ENCODE measurements at places on chromosomes 2 and 18. TPM values are rescaled to one million over a fixed set of nuclear protein-coding genes. Genes with fewer than 3 reads are reported as not detected.

DNA sequence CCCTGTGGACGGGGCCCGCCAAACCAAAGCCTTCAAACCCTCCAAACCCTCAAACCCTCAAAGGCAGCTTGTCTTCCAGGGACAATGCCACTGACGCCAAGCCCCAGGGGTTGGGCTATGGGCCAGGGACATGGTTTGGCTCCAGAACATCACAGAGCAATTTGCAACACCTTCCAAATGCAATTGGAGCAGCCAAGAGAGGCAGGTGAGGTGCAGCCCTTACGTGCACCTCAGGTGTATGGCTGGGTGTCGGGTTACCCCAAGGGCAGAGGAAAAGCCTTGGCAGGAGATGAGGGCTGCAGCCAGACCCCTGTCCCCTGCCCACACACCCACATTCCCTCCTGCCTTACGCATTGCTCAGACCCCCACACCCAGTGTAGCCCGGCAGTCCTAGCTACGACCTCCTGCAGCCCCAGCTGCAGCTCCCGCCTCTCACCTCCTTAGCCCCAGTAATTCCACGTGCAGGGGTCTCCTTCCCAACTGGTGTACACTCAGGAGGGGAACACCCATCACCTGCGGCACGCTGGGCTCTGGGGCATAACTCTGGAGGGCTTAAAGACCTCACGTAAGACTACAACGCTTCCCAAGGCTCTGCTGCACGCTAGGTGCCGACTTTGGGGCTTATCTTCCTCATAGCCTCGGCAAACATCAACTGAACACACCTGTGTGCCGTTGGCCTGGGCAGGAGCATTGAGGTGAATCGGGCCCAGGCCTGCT is 88.7 kb downstream of the TFCP2L1 start:
- peak overlapping the region; percentile 79 for H3K27ac ChIP-seq
- DNase-seq = no peak
- no peak overlapping the region for H3K4me3 ChIP-seq

DNA sequence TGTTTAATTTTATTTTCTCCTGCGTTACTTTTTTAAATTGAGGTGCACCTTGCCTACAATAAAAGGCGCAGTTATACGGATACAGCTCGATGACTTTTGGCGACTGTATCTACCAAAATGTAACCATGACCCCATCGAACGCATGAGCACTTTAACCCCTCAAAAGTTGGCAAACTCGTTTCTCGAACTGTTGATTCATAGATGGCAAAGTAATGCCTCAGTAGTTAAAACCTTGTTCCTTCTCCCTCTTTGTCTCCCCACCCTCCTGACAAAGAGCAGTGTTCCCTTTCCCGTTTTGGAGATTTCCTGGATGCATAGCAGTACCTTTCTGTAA is 577 bp downstream of the MOGAT1 start:
- no peak for DNase-seq
- no peaks in the 10 kb centered on the region for H3K36me3 ChIP-seq
- no peaks in the 10 kb centered on the region for H3K27me3 ChIP-seq
- H3K4me3 ChIP-seq = peak overlapping the region; percentile 57
- no peaks in the 10 kb centered on the region for H3K4me1 ChIP-seq
- H3K27ac ChIP-seq = no peak overlapping the region

DNA sequence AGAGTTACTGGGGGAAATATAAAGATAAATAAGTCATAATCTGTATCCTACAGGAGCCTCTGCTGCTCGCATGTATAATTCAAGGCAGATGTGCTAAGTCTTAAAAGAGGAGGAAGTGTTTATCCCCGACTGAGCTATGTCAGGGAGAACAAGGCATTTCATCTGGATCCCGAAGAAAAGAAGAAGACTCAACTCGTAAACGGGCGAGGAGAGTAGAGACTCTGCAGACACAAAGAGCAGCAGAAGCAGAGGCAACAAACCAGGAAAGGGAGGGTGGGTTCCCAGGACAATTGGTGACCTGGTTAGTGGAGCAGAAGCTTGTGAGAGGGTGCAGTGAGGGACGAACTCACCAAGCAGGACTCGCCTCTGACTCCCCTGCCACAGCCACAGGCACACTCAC is 368.6 kb downstream of the EIPR1 start:
- H3K36me3 ChIP-seq = no peaks in the 10 kb centered on the region
- no peak overlapping the region for H3K27ac ChIP-seq
- no peaks in the 10 kb centered on the region for H3K4me1 ChIP-seq
- no peak for DNase-seq

DNA sequence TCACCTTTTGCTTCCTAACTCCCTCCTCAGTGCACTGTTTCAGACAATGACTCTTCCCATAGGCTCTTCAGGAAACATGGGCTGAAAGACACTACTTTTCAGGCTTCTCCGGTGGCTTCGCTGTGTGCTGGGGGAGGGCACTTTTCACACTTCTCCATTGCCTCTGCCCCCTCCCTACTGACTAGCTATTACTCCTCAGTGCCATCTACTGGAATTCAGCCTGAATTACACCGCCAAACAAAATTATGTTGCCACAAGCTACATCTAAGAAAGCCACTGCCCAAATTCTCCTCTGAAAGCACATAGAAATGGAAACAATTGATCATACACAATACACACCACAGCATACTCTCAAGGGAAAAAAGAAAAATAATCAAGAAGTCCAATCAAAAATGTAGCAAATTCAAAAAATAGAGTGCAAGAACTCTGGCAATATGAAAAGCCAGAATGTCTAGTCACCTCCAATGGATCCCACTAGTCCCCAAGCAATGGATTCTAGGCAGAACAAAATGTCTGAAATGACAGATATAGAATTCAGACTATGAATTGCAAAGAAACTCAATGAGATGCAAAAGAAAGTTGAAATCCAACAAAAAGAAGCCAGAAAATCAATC is 1139.4 kb upstream of the GYPC start:
- no peaks in the 10 kb centered on the region for H3K4me1 ChIP-seq
- H3K27me3 ChIP-seq = no peaks in the 10 kb centered on the region
- H3K36me3 ChIP-seq = no peaks in the 10 kb centered on the region
- no peak for DNase-seq

DNA sequence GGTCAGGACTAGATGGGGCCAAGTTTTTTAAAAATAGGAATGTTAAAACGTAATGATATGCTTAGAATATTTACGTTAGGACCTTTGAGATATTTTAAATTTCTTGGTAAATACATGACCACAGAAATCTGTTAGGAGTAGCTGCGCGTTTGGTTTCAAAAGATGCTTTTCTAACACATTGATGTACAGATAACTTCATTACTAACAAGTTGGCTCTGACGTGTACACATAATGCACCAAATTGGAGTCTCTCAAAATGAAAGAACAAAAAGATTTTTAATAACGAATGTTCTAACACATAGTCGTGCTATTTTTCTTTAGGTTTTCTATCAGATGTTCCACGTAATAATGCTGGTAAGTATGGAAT is 608 bp downstream of the PHOSPHO2 start:
- H3K4me3 ChIP-seq = peak overlapping the region; percentile 99
- no peaks in the 10 kb centered on the region for H3K4me1 ChIP-seq
- no peaks in the 10 kb centered on the region for H3K36me3 ChIP-seq

- peaks cover 4% of the 10 kb centered on the region for H3K4me1 ChIP-seq
- H3K27me3 ChIP-seq = no peaks in the 10 kb centered on the region
- H3K27ac ChIP-seq = no peak overlapping the region
- no peaks in the 10 kb centered on the region for H3K36me3 ChIP-seq
Measured at GRCh38 chr2:181454686-181455450, 2.3 kb upstream of the ITGA4 start.

GRCh38 chr18:47118981-47119380 is 31.3 kb downstream of the HDHD2 start:
- no peak for DNase-seq
- H3K4me3 ChIP-seq = no peak overlapping the region
- no peaks in the 10 kb centered on the region for H3K27me3 ChIP-seq
- H3K27ac ChIP-seq = no peak overlapping the region

- H3K27me3 ChIP-seq = no peaks in the 10 kb centered on the region
- no peaks in the 10 kb centered on the region for H3K4me1 ChIP-seq
- no peak overlapping the region for H3K4me3 ChIP-seq
- DNase-seq = no peak
- H3K27ac ChIP-seq = peak overlapping the region; percentile 8
Measured at GRCh38 chr2:229810786-229811185, 96.4 kb upstream of the DNER start.

DNA sequence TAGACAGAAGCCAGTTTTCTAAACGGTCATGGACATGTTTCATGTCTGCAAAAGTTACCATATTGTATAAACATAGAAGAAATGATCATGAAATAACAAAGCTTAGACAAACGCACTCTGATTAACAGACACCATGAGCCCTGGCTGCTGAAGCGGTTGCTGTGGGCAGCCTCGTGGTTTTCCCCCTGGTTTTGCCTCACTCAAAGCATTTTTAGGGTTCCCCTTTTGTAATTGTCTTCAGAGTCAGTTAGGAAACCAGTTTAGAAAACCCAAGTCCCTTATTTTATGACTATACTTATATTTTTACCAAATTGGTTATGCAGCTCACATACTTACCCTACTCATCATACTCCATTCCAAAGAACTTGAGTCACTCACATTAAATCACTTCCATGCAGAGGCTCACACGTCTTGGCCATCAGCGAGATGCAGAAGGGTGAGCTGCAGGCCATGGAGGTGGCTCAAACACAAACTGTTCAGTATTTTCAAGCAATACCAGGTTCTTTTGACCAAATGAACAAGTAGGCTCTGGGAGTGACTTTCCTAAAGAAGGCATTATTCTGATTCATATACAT is 105.6 kb upstream of the SALL3 start:
- no peaks in the 10 kb centered on the region for H3K36me3 ChIP-seq
- H3K4me1 ChIP-seq = no peaks in the 10 kb centered on the region
- no peak overlapping the region for H3K27ac ChIP-seq
- no peak overlapping the region for H3K4me3 ChIP-seq

DNA sequence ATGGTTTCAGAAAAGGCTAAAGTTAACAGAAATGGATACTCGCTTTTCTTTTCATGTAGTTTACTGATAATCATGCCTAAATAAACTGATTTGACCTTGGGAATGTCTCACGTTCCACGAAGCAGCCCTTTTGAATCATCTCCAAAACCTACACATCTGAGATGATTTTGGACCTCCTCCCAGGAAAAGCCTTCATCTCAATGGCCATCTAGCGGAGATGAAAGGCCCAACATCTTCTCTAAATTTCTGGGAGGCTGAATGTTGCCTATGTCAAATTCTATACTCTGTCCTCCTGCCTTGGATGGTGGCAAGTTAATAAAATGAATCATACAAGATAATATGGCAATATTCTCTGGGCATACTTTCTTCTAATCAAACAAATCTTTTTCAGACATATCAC is 448.5 kb downstream of the ZEB2 start:
- no peaks in the 10 kb centered on the region for H3K36me3 ChIP-seq
- H3K4me3 ChIP-seq = no peak overlapping the region
- DNase-seq = no peak

- no peaks in the 10 kb centered on the region for H3K36me3 ChIP-seq
- H3K4me1 ChIP-seq = no peaks in the 10 kb centered on the region
- H3K27me3 ChIP-seq = no peaks in the 10 kb centered on the region
- DNase-seq = no peak
- H3K4me3 ChIP-seq = no peak overlapping the region
Measured at GRCh38 chr18:35888329-35888728, 84.2 kb upstream of the RMP24 start.

- no peak overlapping the region for H3K4me3 ChIP-seq
- no peak for DNase-seq
- H3K36me3 ChIP-seq = no peaks in the 10 kb centered on the region
Measured at GRCh38 chr18:24683925-24684324, 223.5 kb downstream of the HRH4 start.

GRCh38 chr2:178194600-178195389 is 483 bp downstream of the OSBPL6 start:
- H3K4me3 ChIP-seq = peak overlapping the region; percentile 96
- peaks cover 7% of the 10 kb centered on the region for H3K4me1 ChIP-seq
- H3K36me3 ChIP-seq = no peaks in the 10 kb centered on the region
- no peaks in the 10 kb centered on the region for H3K27me3 ChIP-seq
- peak overlapping the region; percentile 67 for H3K27ac ChIP-seq
- DNase-seq = no peak

- H3K36me3 ChIP-seq = no peaks in the 10 kb centered on the region
- no peak overlapping the region for H3K27ac ChIP-seq
- no peaks in the 10 kb centered on the region for H3K27me3 ChIP-seq
Measured at GRCh38 chr2:101341901-101342624, 33.6 kb upstream of the RNF149 start.

- H3K36me3 ChIP-seq = no peaks in the 10 kb centered on the region
- no peaks in the 10 kb centered on the region for H3K4me1 ChIP-seq
- DNase-seq = peak; percentile 71
- no peak overlapping the region for H3K27ac ChIP-seq
- H3K27me3 ChIP-seq = no peaks in the 10 kb centered on the region
Measured at GRCh38 chr2:215773728-215774127, 239.6 kb downstream of the MREG start.

- no peaks in the 10 kb centered on the region for H3K27me3 ChIP-seq
- DNase-seq = no peak
Measured at GRCh38 chr18:63161032-63161760, 158.4 kb downstream of the BCL2 start.

DNA sequence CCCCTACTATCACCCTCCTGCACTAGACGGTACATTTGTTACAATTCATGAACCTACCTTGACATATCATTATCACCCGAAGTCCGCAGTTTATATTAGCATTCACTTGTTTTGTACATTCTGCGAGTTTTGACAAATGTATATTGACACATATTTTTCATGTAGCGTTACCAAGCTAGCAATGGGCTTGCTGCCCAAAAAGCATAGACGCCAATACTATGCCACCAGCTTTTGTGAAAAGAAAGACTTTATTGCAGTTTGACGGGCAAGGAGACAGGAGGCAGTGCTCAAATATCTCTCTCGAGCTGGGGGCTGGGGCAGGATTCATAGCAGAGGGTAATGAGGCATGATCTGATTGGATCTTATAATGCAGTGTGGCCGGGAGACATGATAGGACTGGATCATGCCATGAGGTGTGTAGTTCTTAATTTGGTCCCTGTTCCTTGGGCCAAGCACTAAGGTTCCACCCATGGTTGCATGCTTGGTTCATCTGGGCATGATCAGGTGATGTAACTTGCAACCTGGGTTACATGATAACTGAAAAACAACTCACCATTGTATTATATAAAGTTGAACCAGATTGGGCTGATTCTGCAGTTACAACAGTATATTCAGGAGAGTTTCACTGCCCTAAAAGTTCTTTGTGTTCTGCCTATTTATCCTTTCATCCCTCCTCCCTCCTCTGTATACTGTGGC is 162.3 kb downstream of the RTN4 start:
- no peak overlapping the region for H3K4me3 ChIP-seq
- no peak overlapping the region for H3K27ac ChIP-seq
- H3K36me3 ChIP-seq = no peaks in the 10 kb centered on the region

DCC gene
- not detected for total RNA-seq

SCN2A gene
- total RNA-seq = 0.53 TPM

DHRS9 gene
- total RNA-seq = not detected

BOK gene
- total RNA-seq = 35.4 TPM

TYMS gene
- 0.53 TPM for total RNA-seq

ACKR3 gene
- 75.6 TPM for total RNA-seq
